ENCODE measurements at places on chromosomes 1 and 21.
A peak's percentile ranks its signal among the peaks of the same experiment; 100 is the strongest.

DNA sequence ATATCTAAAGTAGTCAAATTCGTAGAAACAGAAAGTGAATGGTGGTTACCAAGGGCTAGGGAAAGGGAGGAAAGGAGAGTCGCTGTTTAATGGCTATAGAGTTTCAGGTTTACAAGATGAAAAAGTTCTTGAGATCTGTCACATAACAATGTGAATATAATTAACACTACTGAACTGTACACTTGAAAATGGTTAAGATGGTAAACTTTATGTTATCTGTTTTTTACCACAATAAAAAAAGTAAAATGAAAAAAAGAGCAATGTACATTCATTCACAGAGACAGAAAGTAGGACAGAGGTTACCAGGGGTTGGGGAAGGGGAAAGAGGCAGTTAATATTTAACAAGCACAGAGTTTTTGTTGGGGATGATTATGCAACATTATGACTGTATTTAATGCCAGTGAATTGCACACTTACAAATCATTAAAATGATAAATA lies 53.3 kb upstream of the SEC16B start:
- no peak for DNase-seq

GRCh38 chr1:203325418-203326091 lies 20.2 kb downstream of the BTG2 start:
- no peak for DNase-seq

- DNase-seq: no peak
These were observed 20.9 kb downstream of the CSTB start for GRCh38 chr21:43754948-43755781.

DNA sequence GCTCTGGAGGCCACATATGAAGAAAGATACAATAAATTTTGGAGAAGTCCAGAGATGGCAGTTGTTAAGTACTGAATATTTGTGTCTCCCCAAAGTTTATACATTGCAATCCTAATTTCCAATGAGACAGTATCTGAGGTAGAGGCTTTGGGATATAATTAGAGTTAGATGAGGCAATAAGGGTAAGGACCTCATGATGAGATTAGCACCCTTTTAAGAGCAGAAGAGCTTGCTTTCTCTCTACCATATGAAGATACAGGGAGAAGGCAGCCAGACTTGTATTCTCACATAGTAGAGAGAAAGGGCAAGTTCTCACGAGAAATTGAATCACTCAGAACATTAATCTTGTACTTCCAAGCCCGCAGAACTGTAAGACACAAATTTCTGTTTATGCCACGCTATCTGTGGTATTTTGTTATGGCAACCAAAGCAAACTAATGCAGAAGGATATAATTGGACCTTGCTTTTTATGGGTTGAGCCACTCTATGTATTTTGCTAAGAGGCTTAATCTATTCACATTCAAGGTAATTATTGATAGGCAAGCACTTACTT lies 430.1 kb downstream of the KCNT2 start:
- no peak for DNase-seq

DNA sequence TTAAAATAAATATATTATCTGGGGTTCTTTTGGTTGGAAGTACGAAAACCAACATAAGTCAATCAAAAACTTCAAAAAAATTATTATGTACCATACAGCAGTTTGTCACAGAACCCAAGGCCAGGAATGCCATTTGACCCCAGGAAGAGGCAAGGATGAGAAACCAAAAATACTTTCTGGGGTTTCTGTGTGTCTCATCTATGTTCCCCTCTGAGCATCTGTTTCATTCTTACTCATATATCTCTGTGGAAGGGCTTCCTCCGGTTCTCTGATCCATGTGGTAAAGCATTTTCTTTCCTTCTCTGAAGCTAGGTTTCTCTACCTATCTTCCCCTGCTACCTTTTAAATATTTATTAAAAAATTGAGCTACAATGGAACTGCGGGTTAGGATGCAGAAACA lies 9.8 kb upstream of the FCRL1 start:
- no peak for DNase-seq

DNA sequence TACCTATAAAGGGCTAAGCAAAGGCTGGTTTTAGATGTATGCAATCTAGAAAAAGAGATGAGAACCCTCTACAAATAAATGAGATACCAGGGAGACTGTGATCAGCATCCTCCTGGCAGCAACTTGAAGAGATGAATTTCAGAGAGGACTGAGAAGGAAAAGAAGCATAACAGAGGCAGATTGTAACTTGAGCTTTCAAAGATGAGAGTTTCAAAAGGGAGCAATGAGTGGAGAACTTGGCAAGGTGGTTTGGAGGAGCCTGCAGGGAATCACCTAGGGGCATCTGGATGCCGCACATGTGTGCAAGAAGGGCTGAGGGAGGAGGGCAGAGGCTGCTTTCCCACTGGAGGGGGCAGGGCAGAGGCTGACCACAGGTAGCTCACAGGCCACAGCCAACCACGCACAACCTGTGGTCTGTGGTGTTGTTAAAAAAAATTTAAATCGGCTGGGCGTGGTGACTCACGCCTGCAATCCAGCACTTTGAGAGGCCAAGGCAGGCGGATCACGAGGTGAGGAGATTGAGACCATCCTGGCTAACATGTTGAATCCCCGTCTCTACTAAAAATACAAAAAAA lies 50.2 kb downstream of the PCNX2 start:
- DNase-seq: no peak

DNA sequence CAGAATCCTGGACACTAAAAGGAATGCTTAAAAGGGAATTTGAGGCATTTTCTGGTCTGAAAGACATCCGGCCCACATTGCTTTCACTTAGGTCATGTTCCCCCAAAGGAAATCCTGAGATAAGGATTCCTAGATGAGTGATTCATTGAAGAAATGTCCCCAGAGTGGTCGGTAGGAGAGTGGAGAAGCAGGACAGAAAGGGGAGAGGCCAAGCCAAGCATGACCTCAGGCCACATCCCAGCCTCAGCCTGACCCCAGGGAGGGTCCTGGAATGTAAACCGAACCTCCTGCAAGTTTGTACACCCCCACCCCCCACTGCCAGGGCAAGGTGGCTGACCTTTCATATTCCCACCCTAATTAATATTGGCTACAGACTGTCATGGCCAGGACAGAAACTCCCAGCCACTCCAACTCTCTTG lies 16.6 kb downstream of the HIVEP3 start:
- peak; percentile 80 for DNase-seq

GRCh38 chr21:37474342-37474741 lies 107.8 kb downstream of the DYRK1A start:
- no peak for DNase-seq

- DNase-seq: no peak
These were observed 395.6 kb downstream of the NPHP4 start for GRCh38 chr1:5596651-5597050.

- no peak for DNase-seq
These were observed 1.9 kb downstream of the EPHX1 start for GRCh38 chr1:225811622-225812487.

- no peak for DNase-seq
These were observed 47.8 kb downstream of the SELENOF start for GRCh38 chr1:86865973-86866637.

DNA sequence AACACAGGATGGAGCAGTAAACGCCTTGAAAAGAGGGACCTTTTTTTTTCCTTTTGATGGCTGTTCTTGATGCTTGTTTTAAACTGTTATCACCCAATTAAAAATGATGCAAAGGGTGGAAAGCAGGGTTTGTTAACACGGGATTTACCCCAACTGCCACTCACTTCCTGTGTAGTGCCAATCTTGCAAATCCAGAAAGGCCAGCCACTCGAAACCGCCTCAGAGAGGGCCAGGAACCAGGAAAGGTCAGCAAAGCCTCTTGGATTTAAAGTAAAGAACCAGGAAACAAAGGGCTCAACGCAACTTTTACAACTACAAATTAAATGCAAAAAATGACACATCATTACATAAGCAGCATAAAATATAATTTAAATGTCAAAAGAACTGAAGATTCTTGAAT lies 347.4 kb downstream of the PDE4B start:
- DNase-seq: no peak

GRCh38 chr1:89939059-89939570 lies 55.8 kb upstream of the ZNF326 start:
- no peak for DNase-seq

- no peak for DNase-seq
These were observed 691 bp upstream of the SELENBP1 start for GRCh38 chr1:151373196-151373595.

- no peak for DNase-seq
These were observed 2.2 kb upstream of the G0S2 start for GRCh38 chr1:209672705-209673630.

Data from hepatic stellate cell (primary cell).